ENCODE measurements at places on chromosomes 11 and 22. TPM values are rescaled to one million over a fixed set of nuclear protein-coding genes. Genes with fewer than 3 reads are reported as not detected.

GRCh38 chr11:73070653-73071052 lies 71.5 kb downstream of the FCHSD2 start:
- no peak for DNase-seq

DNA sequence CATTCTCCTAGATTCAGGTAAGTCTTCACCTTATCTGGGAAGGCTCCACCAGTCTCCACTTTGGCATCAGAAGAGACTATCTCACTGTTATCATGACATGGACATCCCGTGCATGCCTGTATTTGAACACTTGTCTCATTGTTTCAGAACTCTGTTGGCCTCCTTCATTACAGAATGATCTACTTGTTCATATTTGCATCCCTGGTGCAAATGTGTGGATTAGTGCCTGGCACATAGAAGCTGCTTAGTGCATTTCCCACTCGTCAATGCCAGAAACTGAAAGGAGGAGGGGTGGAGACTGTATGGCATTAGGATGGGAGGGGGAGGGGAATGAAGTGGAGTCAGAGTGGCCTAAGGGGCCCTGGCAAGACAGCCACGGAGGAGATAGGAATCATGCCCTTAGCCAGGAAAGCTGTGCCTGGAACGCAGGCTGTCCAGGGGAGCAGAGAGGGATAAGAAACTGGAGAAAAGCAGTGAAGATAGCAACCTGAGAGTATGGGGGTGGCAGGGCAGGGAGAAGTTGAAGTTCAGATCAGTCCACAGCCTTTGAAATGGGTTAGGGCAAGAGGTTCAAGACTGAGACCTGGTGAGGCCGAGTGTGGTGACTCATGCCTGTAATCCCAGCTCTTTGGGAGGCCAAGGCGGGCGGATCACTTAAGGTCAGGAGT lies 53.8 kb upstream of the CAPRIN1 start:
- DNase-seq, result no peak

DNA sequence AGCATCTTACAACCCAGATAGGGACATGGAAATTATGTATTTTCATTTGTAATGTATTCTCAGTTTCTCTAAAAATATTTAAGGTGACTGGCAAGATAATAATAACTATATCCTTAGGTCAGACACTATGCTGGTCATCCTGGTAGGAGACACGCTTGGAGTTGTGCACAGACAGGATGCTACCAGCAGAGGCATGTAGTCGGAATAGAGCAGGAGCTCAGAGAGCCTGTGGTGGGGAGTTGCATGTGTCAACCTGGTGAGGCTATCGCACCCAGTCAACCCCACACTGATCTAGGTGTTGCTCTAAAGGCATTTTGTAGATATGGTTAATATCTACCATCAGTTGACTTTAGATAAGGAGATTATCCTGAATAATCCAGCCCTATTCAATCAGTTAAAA lies 318.5 kb downstream of the MIAT start:
- no peak for DNase-seq

GRCh38 chr22:36871669-36872081 lies 10.9 kb downstream of the NCF4 start:
- no peak for DNase-seq

PRRG4 gene
- total RNA-seq, result 0.26 TPM

TRPM5 gene
- total RNA-seq, result not detected

DNA sequence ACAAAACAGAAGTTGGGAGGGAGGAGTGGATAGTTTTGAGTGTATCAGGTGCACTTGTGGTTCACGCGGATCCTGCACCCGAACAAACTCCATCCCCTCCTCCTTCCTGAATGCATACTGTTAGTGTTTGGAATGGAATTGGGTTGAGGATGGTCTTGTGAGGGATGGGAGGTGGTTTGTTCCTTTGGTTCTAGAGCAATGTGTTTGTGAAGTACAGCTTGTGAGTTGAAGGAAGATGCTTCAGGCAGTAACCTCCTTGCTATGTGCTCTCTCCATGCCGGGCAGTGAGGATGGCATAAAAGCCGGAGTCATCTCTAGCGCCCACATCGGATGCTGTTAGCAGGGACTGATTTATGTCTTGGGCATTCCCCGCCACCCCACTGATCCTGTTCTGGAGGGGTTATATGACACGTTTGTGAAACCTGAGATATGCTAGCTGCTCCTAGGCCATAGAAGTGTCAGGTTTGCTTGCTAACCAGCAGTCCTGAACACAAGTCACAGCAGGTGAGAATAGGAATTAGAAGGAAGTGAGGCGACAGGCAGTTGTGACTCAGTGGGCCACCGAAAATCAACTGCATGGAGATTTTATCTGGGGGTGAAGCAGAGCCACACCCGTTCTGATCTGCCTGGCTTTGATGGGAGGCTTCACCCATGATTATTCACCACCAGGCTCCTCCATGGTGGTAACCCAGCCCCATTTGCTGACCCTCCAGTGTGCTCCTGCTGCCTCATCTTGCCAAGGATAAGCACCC lies 2.2 kb downstream of the BCR start:
- DNase-seq, result no peak

- DNase-seq, result no peak
Measured at GRCh38 chr11:27735281-27735680, 35.0 kb upstream of the BDNF start.

- no peak for DNase-seq
Measured at GRCh38 chr11:35289821-35290220, 129.5 kb downstream of the SLC1A2 start.

UPB1 gene
- total RNA-seq, result 0.30 TPM

- DNase-seq, result no peak
Measured at GRCh38 chr11:62104816-62105653, 18.8 kb upstream of the INCENP start.

- peak; percentile 60 for DNase-seq
Measured at GRCh38 chr11:125941619-125942611, 3.9 kb upstream of the VSIG10L2 start.

- DNase-seq, result no peak
Measured at GRCh38 chr11:12075822-12076821, 34.3 kb upstream of the MICAL2 start.

GRCh38 chr11:121476379-121477032 lies 23.7 kb upstream of the SORL1-AS1 start:
- DNase-seq, result no peak

DNA sequence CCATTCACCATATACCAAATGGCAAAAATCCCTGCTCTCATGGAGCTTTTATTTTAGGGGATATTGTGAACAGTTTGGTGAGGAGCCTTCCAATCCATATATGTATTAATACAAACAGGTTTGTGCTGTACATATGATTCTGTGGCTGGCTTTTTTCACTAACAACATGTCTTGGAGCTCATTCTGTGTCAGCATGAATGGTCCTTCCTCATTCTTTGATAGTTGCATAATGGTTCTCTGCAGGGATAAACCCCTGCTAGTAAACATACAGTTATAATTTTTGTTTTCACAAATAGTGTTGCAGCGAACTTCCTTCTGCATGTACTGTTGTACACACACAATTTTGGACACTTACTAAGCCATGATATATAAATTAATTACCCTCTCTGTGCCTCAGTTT lies 8.3 kb downstream of the PRR5L start:
- DNase-seq, result no peak

DNA sequence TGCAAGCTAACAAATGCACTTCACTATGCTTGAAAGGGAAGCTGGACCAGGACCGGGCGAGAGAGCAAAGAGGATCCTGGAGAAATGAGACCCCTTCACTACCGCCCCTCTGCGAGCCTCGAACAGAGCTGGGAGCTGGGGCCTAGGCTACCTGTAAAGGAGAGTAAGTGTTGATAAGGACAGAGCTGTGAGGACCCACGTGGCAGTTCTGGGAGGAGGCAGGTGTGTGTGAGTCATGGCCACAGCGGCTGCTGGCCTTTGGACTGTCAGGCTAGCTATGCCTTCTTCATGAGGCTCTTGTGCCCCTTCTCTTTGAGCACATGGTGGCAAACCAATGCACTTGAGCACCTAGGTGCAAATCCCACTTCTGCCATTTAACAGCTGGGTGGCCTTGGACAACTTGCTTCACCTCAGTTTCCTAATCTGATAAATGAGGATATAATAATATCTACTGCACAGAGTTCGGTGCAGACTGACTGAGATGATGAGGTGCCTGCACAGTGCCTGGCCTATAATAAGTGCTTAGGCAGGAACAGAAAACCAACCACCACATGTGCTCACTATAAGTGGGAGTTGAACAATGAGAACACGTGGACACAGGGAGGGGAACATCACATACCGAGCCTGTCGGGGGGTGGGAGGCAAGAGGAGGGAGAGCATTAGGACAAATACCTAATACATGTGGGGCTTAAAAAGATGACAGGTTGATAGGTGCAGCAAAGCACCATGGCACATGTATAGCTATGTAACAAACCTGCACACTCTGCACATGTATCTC lies 35.3 kb upstream of the KCNJ11 start:
- DNase-seq, result no peak

GRCh38 chr22:33923033-33923432 lies 2.8 kb upstream of the LARGE1 start:
- no peak for DNase-seq

DNA sequence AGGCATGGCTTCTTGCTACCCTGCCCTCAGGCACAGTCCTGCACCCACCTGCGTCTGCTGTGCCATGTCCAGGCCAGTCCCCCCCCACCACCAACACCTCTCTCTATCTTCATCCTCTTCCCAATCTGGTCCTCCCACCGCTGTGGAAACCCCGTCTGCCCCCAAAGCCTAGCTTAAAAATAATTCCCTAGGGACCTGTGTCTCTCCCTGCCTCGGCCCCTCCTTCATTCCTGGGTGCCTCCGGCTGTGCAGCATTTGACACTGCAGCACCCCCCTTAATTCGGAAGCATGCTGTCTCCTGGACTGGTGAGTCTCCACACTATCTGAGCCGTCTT lies 2.5 kb upstream of the ASCL2 start:
- DNase-seq, result no peak

DNA sequence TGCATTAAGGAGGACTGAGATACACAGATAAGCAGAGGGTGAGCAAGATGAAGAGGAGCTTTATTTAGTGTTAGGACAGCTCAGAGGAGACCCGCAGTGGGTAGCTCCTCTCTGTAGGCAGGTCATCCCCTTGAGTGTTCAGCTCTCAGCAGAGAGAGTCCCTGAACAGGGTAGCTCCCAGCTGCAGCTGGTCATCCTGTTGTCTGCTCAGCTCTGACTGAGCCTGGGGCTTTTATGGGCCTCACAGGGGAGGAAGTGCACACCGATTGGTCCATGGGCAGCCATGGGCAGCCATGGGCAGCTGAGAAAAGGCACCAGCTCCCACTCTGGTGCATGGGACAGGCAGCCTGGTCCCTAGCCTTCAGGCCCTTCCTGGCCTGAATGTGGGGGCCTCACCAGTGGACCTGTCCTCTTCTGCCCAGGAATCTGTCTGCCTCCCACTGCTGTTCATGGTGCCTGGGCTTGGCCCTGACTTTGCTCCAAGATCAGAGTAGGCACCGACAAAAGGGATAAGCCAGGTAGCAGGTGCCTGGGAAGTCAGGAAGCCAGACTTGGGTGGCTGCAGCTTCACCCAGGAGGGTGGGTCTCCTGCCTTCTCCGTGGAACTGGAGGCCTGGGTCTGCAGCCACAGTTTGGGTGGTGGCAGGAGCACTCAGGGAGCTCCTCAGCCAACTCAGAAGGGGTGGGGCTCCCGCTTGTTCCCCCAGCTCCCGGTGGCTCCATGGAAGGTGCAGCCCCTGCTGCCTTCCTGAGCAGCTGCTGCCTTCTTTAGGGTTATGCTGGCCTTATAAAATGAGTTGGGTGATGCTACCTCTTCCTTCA lies 54.7 kb downstream of the MYEOV start:
- DNase-seq, result no peak

TMEM86A gene
- total RNA-seq, result 1.4 TPM

GRCh38 chr22:30809086-30809485 lies 114.4 kb downstream of the OSBP2 start:
- DNase-seq, result no peak

DNA sequence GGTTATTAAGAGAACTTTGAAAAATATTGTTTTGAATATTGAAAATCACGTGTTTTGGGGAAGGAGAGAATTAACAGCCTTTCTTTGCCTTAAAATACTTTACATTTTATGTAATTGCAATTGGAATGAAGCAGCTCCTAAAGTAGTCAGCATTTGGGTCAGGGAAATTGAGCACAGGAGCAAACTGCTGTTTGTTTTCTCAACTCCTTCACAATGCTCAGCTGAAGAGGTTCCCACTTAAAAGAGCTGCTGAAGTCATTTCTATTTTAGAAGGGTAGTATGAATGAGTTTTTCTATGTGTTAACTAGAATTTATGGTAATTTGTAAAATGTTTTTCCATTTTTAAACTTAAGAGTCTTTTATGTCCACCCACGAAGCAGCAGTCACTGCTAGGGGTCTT lies 8.1 kb upstream of the UCP2 start:
- DNase-seq, result no peak

MS4A6E gene
- total RNA-seq, result not detected

GRCh38 chr22:41256254-41257253 lies 15.8 kb upstream of the CHADL start:
- no peak for DNase-seq

OR6A2 gene
- not detected for total RNA-seq

VPREB1 gene
- total RNA-seq, result not detected

GRCh38 chr22:20083157-20083890 lies 3.3 kb downstream of the DGCR8 start:
- DNase-seq, result no peak

DRD4 gene
- total RNA-seq, result 0.51 TPM

GRCh38 chr11:116256215-116256614 lies 516.6 kb downstream of the BUD13 start:
- DNase-seq, result no peak

DNA sequence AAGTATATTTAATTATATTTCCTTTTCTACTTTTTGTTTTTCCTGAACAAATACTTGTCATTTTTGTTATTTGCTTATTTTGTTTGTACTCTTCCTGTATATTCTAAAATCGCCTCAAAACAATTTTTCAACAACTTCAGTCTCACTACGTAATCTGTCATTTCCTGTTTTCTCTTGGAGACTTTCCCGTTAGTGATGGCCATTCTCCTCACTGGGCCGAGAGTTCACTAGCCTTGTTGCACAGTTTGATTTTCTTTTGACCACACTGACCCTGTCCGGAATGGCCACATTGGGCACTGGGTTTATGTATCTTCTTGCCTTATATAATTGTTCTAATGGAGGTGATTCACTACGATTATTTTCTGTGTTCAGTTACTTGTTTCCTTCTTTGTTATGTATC lies 726.1 kb downstream of the FAM181B start:
- DNase-seq, result no peak

DNA sequence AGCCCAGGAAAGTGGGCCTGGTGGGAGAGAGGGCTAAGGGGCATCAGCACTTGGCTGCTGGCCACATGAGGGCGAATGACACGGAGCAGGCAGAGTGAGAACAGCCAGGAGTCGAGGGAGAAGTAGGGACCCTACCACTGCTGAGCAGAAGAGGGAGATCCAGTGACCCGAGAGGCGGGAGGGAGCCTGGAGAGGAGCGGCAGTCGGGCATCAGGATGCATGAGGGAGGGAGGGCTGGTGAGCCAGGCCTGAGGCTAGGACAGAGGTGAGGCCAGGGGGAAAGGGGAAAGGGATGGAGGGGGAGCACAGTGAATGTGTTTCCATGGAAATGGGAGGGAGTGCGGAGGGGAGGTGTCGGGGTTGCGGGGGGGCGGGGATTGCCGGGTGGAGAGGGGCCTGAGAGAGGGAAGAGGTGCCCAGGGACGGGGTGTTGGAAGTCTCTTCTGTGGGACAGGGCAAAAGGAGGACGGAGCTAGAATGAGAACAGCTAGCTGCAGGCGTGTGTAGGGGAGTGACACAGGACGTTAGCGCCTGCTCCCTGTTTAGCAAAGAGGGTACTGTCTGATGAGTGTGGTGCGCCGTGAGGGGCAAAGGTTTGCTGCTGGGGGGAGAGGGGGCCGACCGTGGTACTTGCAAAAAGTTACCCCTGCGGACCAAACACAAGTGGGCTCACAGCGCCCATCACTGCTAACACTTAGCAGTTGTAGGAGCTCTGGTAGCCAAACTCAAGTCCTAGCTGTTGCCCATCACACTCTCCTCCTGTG lies 37.1 kb upstream of the WNT11 start:
- no peak for DNase-seq

All from activated naive CD8-positive, alpha-beta T cell treated with anti-CD3 and anti-CD28 coated beads, Interleukin-2, amount 10 ng/mL, durations not matched to agents 7 days and 5 days (primary cell).